CD4-positive, alpha-beta memory T cell (primary cell): ENCODE measurements at places on chromosomes 7 and 10.

GRCh38 chr7:101783381-101784181 lies 33.8 kb upstream of the CUX1 start:
- DNase-seq, result no peak

- no peak for DNase-seq
These were observed 9.0 kb downstream of the DENND2A start for GRCh38 chr7:140631602-140632001.

DNA sequence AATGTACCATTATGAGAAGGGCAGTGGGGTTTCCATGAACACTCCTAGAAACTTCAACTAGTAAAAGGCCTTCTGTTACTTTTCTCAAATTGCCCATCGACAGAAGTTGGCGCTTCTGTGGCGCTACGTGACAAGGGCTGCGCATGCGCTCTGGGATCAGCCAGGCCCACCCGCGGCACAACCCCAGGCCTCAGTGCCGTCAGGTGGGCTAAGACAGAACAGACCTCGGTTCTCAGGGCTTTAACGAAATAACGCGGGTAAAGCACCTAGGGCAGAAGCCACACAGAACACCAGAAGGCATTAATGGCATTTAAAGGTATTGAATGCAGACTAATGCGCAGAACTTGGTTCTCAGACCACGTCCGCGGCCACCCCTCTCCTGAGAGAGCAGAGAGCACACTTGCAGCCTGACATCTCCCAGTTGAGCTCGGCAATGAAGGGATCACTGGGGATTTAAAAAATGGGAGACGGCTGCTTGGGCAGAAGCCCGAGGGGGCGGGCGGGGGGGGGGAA lies 67.6 kb upstream of the CTNNA3 start:
- peak; percentile 81 for DNase-seq

DNA sequence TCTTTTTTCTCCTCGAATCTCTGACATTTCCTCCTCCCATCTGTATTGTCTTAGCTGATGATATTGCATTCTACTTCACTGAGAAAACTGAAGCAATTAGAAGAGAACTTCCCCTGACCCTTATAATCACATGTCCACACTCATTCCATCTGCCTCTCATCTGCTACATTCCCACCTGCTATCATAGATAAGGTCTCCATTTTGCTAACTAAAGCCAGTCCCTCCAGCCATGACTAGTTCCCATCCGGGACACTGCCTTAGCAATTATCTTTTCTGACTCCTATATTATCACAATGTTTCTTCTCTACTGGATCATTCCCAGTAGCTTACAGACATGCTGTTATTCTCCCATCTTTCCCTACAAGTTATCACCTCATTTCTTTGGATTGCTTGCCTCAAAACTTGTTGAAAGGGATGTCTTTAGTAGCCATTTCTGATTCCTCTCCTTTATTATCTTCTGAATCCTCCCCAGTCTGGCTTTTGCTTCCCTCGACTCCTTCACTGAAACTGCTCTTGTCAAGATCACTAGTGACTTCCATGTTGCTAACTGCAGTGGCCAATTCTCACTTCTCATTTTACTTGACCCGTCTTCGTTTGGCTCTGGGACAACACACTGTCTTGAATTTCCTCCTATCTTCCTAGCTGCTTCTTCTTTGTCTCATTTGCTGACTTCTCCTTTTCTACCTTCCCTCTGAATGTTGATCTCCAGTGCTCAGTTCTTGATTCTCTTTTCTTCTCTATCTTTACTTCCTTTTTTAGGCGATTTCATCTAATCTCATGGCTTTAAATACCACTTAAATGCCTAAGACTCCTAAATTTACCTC lies 35.9 kb downstream of the FZD1 start:
- no peak for DNase-seq

GRCh38 chr10:77101341-77101740 lies 536.3 kb downstream of the KCNMA1 start:
- no peak for DNase-seq

DNA sequence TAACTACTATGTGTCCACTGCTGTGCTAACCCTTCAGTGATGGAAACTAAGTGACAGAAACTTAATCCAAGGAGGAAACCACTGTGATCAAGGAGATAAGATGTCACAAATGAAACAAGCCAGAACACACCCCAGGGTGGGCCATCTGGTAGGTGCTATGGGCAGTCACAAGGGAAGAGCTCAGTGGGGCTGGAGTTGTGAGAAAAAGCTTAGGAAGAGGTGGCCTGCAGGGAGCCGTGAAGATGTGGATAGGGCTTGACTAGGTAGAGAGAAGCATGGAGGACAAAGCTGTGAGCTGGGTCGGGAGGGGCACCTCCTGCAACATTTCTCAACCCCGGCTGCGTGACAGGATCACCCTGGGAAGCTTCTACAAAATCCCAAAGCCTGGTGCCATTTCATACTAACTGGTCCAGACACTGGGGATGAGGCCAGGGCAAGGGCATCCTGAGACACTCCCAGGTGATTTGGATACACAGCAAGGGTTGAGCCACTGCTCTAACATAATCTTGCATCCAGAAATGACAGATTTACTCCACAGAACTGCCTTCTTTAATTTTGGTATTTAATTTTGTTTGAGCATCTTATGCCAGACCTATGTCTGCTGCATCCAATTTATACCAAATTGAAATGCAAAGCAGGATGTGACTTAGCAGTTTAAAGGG lies 69.3 kb downstream of the OSBPL3 start:
- no peak for DNase-seq

DNA sequence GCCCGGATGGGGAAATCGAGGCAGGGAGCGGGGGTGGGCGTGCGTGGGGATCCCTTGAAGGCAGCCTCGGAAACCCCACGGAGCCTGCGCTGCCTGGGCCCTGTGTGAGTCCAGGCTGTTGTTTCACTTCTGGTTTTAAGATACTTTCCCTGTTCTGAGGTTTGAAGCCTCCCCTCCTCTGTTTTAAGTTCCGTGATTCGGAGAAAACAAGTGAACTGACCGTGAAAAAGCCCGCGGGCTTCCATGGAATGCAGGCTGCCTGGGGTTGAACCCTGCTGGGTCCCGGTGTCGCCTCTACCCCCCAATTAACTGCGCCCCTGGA lies 401 bp downstream of the LRRC27 start:
- DNase-seq, result no peak

GRCh38 chr7:116871061-116871700 lies 8.8 kb downstream of the CAPZA2 start:
- DNase-seq, result no peak

- DNase-seq, result no peak
These were observed 135.2 kb upstream of the PODXL start for GRCh38 chr7:131691454-131692130.

- no peak for DNase-seq
These were observed 9.4 kb upstream of the LRRC27 start for GRCh38 chr10:132322586-132323048.

DNA sequence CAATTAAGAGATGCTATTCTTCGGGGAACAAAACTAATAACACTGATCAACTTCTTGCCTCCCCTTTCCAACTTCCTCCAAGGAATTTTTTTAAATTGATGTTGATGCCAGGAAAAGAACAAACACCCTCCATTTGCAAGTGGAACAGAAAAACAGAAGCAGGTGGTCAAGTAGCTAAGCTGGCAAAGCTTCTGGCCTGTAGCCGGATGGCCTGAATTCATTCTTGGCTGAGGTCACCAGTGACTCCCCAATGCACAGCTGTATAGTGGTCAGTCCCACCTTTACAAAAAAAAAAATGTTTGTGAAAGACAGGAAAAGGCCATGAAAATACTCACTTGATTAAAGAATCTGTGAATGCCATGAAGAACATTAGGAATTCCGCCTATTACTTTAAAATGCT lies 39.1 kb downstream of the DOCK4 start:
- no peak for DNase-seq

GRCh38 chr7:121103579-121103978 lies 115.1 kb downstream of the CPED1 start:
- no peak for DNase-seq

DNA sequence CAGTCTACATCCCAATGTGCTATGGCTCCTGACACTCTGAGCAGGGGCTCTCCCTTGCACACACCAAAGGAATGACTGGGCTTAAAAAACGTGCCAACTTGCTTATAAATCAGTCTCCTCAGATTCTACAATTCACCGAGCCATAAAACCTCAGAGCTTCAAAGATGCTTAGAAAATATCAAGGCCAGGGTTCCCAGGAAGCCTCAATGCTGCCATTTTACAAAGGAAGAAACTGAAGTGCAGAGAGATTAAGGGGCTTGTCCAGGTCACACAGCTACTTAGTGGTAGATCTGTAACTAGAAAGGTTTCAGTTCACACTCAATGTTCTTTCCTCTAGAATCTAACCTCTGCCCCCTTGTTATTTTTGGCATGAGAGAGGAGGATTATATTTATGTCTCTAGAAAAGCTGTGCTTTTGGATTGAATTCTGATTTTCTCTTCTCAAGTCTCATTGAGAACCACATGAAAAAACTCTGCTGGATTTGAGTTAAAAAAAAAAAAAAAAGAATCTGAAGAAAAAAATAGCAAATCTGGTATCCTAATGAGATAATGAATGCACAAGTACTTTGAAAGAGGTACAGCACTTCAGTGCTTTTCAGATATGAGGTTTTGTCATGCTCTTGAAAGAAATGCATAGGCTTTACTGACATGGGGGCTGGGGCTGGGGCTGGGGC lies 22.3 kb upstream of the TSPAN33 start:
- DNase-seq, result no peak

DNA sequence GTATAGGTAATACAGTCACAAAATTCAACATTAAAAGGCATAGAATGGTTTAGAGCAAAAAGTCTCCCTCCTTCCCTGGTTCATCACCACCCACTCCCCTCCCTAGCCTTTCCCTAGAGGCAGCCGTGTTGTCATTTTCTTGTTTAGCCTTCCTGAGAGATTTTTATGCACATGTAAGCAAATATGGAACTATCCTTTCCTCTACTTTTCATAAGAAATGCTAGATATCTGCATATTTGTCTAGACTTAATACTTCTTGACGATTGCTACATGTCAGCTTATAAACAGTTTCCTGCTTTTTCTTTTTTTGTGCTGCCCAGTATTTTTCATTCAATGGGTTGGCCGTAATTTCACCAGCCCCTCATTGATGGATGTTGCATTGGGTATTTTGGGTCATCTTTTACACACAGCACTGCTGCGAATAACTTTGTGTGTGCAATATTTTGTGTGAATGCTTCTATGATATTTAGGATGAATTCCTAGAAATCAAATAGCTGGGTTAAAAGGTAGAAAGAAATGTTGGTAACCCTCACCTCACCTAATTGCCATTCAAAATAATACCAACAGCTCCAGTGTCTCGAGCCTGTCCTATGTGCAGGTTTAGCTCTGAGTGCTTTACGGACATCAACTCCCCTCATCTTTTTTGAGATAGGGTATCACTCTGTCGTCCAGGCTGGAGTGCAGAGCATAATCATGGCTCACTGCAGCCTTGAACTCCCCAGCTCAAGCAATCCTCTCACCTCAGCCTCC lies 6.9 kb downstream of the IRF5 start:
- no peak for DNase-seq

DNA sequence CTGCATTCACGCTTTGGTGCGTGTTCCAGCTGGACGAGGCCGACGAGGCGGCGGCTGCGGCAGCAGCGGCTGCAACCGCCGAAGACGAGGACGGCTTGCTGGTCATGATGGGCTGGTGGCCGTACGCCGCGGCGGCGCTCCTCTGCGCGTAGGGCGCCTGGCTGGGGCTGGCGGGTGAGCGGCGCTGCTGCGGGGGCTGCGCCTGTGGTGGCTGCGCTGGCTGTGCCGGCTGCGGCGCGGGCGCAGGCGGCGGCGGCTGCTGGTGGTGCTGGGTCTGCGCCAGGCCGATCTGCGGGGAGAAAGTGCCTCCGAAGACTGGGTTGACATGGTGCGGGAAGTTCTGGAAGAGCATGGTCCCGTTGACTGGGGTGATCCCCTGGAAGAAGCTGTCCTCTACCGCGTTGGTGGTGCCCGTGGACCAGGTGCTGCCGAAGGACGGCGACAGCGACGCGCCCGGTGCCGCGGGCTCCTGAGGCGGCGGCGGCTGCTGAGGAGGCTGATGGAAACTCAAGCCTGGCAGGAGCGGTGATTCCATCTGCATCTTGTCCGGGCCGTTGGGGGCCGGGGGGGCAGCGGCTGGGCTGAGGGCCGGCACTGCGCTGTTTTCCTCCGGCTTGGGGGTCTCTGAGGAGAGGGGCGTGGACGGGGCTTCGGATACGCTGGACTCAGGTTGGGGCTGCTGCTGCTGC lies 51.1 kb downstream of the CPEB3 start:
- DNase-seq, result peak; percentile 47

DNA sequence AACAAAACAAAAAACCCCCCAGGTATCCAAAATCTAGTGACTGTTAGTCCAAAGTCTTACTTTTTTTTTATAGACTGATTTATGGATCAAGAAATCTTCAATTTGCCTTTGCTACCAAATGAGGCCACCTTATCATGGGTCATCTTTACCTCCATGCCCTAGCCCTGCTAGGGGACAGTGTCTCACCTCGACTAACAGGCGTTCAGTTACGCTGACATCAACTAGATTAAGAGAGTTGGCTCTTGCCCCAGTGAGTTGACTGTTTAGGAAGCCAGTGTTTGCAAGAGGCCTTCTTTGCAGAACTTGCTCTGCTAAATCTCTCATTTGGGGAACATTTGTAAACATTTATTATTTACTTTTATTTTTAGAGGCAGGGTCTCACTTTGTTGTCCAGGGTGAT lies 36.9 kb upstream of the WAC start:
- DNase-seq, result no peak

DNA sequence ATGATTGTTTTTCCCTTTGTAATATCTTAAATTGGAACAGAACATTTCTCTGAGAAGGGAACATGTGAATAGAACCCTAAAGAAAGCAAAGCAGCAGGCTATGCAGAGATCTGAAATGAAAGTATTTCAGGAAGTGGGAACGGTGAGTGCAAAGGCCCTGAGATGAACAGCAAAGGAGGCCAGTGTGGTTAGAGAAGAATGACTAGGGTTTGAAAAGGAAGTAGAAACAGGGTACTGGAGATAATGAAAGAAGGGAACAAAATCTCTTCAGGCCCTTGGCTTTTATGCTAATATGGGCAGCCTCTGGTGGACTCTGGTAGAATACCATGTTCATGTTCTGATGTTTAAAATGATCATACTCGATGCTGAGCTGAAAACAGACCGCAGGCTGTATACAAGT lies 22.2 kb downstream of the ARHGAP21 start:
- no peak for DNase-seq
